Occipital lobe (tissue), 3 donors: ENCODE measurements at places on chromosomes 4 and X. TPM values are rescaled to one million over a fixed set of nuclear protein-coding genes. Genes with fewer than 3 reads are reported as not detected.

- no peak for DNase-seq
These were observed 45.2 kb downstream of the STARD8 start for GRCh38 chrX:68692651-68693050.

DNA sequence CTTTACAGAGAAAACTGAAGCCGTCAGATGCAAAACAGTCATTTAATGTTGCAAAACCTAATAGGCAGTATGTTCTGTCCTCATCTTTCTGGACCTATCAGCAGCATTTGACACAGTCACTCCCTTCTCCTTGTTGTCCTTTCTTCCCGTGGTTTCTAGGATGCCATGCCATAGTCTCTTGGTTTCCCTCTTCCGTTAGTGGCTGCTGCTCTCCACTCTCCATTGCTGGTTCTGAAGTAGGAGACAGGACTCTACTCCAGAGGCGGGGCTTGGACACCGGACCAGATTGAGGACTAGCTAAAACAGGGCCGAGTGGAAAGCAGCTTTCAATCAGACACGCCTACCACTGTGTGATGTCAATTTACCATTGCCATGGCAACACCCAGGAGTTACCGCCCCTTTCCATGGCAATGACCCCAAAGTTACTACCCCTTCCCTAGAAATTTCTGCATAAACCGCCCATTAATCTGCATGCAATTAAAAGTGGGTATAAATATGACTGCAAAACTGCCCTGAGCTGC is 88.8 kb upstream of the CCDC160 start:
- no peak for DNase-seq

GRCh38 chrX:41009850-41010846 is 75.1 kb upstream of the USP9X start:
- DNase-seq = peak; percentile 21

- no peak for DNase-seq
These were observed 211.0 kb downstream of the DCLK2 start for GRCh38 chr4:150289198-150289597.

Gene CXCL5
- total RNA-seq = 0.16 TPM

DNA sequence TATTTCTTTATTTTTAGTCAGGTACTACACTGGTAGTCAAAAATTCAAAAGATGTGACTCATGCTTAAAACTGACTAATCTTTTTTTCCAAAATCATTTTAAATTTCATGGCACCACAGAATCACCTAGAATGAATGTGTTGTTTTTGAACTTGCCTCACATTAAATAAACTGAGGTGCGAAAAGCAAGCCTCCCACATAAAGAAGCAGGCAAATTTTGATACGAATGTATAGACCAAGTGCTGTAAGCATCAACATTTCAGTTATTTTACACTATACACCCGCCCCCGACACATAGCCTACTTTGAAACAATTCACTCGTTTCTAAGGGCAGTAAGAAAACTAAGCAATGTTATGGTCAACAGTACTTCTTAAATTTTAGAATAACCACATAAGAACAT is 94.3 kb downstream of the MRPL1 start:
- no peak for DNase-seq

Gene ETDC
- total RNA-seq = not detected

DNA sequence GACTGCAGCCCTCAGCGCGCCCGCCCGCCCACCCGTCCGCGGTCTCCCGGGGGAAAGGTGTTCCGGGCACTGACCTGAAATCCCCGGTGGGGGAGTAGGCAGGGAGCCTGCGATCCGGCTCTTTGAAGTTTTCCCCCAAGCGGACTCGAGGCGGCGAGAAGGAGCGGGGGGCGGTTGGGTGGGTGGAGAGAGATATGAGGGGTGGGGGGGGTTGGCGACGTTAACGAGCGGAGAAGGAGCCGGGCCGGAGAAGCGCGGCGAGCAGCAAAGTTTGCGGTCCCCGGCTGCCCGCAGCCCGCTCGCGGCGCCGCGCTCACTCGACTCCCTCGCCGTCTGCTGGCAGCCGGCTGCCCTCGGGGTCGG is 636 bp downstream of the BCOR start:
- DNase-seq = no peak

- peak; percentile 3 for DNase-seq
These were observed 1.2 kb downstream of the TMSB4X start for GRCh38 chrX:12975991-12976558.

- DNase-seq = no peak
These were observed 143.4 kb downstream of the GLRA2 start for GRCh38 chrX:14672611-14673172.

Gene HSFX4
- total RNA-seq = not detected

Gene RENBP
- 2.8 TPM for total RNA-seq

- no peak for DNase-seq
These were observed 30.9 kb downstream of the NLGN3 start for GRCh38 chrX:71175531-71175930.

- no peak for DNase-seq
These were observed 53.1 kb downstream of the USP11 start for GRCh38 chrX:47285836-47286320.

- no peak for DNase-seq
These were observed 22.3 kb downstream of the APLN start for GRCh38 chrX:129632443-129632842.
